ENCODE measurements at places on chromosomes 7 and 10. TPM values are rescaled to one million over a fixed set of nuclear protein-coding genes. Genes with fewer than 3 reads are reported as not detected.

LLCFC1 gene
- not detected for total RNA-seq

STEAP2 gene
- total RNA-seq: 8.2 TPM

EBF3 gene
- 14.3 TPM for total RNA-seq

CADPS2 gene
- 40.5 TPM for total RNA-seq

OR2A12 gene
- not detected for total RNA-seq

MYL10 gene
- not detected for total RNA-seq

GSTO2 gene
- 3.5 TPM for total RNA-seq

ITPRID1 gene
- total RNA-seq: not detected

HOXA4 gene
- total RNA-seq: 1.4 TPM

PAPSS2 gene
- total RNA-seq: 13.4 TPM

PTPN20 gene
- 20.0 TPM for total RNA-seq

ANKRD30A gene
- not detected for total RNA-seq

TAS2R16 gene
- total RNA-seq: not detected

PRPS1L1 gene
- total RNA-seq: not detected

OR6B1 gene
- not detected for total RNA-seq

ZCCHC24 gene
- total RNA-seq: 22.9 TPM

FAM241B gene
- 5.1 TPM for total RNA-seq

FZD8 gene
- total RNA-seq: 21.2 TPM

SPAM1 gene
- total RNA-seq: not detected

TMEM273 gene
- 8.5 TPM for total RNA-seq

EN2 gene
- 0.72 TPM for total RNA-seq

CAMK2G gene
- 97.6 TPM for total RNA-seq

AP4M1 gene
- total RNA-seq: 27.4 TPM

CLCN1 gene
- total RNA-seq: not detected

PDK4 gene
- 35.2 TPM for total RNA-seq

NEBL gene
- 103 TPM for total RNA-seq

ITIH5 gene
- 59.6 TPM for total RNA-seq

FAM25A gene
- not detected for total RNA-seq

CCDC7 gene
- total RNA-seq: 48.3 TPM

GNG11 gene
- total RNA-seq: 39.1 TPM

PAX4 gene
- total RNA-seq: not detected

PIP gene
- not detected for total RNA-seq

NAMPT gene
- 54.7 TPM for total RNA-seq

RTKN2 gene
- total RNA-seq: 9.1 TPM

SUN3 gene
- 0.40 TPM for total RNA-seq

RAPGEF5 gene
- 76.4 TPM for total RNA-seq

LIPN gene
- not detected for total RNA-seq

NPC1L1 gene
- 0.10 TPM for total RNA-seq

TMEM196 gene
- total RNA-seq: 2.4 TPM

SPDYE1 gene
- total RNA-seq: 0.10 TPM

Data from spinal cord (tissue), 10 donors.